ENCODE measurements at places on chromosomes 12 and 14.
A peak's percentile ranks its signal among the peaks of the same experiment; 100 is the strongest.

DNA sequence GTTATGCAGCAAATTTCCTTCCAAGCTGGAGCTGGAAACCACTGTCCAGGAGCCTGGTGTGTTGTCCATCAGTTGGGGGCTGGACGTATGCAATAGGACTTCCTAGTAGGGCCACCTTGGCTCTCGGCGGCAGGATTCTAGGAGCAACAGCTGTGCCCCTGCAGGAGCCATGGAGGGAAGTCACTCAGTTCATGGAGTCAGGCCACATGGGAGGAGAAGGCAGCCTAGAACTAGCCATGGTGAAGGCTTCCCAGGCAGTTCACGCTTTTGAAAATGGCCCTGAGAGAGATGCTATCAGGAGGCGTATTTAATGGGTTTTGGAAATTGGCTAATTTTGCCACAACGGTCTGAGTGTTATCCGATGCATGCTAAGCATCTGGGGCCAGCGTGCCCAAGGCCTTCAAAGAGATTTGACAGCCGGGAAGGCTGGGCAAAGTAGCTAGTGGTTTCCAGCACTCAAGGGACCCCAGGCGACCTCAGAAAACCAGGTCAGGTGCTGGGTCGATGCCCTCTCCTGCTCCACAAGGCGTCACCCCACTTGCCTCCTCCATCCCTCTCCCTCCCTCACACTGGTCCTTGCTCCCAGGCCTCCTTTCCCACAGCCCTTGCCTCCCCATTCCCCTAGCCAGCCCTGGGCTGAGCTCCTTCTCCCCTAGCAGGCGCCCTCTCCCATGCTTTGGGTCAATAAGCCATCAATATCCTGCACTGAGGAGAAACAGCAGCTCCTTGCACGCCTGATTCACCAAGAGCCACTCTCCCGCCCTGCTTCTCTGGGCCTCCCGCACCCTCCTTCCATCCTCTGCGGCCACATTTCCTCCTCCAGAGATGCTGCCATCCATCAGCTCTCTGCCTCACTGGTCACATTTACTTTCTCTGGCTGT, 30.9 kb upstream of the SYNDIG1L start:
- peak; percentile 29 for DNase-seq

DNA sequence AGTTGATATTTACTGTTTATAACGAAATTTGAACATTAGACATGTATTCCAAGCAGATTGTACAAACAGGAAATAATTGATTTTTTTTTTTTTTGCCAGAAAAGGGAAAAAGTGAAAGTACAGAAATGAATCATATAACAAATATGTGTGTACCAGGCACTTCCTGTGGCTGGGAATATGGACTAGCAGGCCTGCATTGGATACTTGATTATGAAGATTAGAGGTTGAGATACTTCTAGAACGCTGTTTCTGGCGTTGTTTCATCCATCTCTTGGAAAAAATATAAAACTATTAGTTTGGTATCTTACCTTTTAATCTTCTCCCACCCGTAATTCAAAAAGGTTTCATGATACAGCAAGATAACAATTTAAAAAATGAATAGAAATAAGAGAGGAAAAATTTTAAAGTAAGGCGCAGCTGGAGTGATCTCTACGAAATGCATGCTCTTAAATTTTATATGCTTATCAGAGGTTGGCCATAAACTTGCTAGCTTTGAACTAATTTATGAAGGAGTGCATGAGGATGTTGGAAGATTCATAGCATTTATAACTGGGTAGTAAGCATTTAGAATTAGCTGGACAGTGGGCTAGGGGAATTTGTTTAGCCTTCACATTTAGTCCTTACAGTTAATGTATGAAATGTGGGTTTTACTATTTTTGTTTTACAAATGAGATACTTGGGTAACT, 90.8 kb downstream of the AEBP2 start:
- DNase-seq, result no peak

DNA sequence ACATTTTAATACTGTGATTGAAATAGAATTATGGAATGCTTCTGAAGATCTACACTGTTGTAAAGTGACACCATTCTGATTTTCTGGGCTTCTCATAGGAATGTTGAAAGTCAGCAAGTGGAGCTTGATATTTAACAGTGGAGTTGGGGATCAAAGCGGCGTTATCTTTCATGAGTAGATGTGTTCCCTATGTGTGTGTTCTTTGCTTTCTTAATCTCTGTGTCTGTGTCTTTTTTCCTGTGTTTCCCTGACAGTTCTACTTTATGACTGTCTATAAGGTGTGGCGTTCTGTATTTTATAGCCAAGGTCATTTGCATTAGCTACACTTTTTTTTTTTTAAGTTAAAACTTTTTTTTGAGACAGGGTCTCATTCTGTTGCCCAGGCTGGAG, 24.7 kb downstream of the SYNE2 start:
- DNase-seq, result no peak

- no peak for DNase-seq
These were observed 575.3 kb downstream of the TMTC2 start for GRCh38 chr12:83261998-83262397.
